ENCODE measurements at places on chromosomes 4 and X. TPM values are rescaled to one million over a fixed set of nuclear protein-coding genes. Genes with fewer than 3 reads are reported as not detected.
A peak's percentile ranks its signal among the peaks of the same experiment; 100 is the strongest.

DNA sequence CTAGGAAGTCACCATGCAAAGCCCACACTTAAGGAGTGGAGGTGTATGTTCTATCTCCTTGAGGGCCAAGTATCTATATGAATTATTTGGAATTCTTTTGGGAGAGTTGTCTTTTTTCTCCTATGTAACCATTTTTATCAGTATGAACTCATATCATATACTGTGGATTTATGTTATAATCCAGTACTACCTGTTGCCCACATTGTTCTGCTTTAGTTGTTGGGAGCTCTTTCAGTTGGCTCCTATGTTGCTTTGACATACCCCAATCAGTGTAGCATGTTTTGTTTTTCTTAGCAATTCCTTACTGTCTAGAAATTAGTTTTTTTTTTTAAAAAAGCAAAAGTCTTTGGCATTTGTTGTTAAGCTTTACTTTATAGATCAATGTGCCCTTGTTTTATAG, 13.0 kb downstream of the UCHL1 start:
- no peak overlapping the region for H3K4me3 ChIP-seq
- H3K27ac ChIP-seq = no peak overlapping the region
- H3K36me3 ChIP-seq = no peaks in the 10 kb centered on the region
- H3K27me3 ChIP-seq = no peaks in the 10 kb centered on the region
- H3K4me1 ChIP-seq = no peaks in the 10 kb centered on the region

DNA sequence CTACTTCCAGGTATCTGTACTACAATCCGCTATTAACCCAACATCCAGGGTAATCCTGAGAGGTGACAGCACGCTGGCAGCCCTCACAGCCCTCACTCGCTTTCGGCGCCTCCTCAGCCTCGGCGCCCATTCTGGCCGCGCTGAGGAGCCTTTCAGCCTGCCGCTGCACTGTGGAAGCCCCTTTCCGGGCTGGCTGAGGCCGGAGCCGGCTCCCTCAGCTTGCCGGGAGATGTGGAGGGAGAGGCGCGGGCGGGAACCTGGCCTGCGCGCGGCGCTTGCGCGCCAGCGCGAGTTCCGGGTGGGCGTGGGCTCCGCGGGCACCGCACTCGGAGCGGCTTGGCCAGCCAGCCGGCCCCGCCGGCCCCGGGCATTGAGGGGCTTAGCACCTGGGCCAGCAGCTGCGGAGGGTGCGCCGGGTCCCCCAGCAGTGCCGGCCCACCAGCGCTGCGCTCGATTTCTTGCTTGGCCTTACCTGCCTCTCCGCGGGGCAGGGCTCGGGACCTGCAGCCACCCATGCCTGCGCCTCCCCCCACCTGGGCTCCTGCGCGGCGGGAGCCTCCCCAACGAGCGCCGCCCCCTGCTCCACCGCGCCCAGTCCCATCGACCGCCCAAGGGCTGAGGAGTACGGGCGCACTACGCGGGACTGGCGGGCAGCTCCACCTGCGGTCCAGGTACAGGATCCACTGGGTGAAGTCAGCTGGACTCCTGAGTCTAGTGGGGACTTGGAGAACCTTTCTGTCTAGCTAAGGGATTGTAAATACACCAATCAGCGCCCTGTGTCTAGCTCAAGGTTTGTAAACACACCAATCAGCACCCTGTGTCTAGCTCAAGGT, 87.3 kb downstream of the PRSS12 start:
- no peaks in the 10 kb centered on the region for H3K36me3 ChIP-seq
- no peak overlapping the region for H3K27ac ChIP-seq
- no peaks in the 10 kb centered on the region for H3K27me3 ChIP-seq
- H3K4me1 ChIP-seq = no peaks in the 10 kb centered on the region

The MAGEC1 gene
- total RNA-seq = not detected

GRCh38 chrX:64187762-64188150, 17.8 kb downstream of the AMER1 start:
- no peaks in the 10 kb centered on the region for H3K4me1 ChIP-seq
- DNase-seq = no peak
- H3K27me3 ChIP-seq = no peaks in the 10 kb centered on the region
- no peak overlapping the region for H3K27ac ChIP-seq

The ADH1C gene
- 74.3 TPM for total RNA-seq

GRCh38 chrX:119755981-119756533, 2.3 kb upstream of the SOWAHD start:
- H3K36me3 ChIP-seq = no peaks in the 10 kb centered on the region
- H3K4me1 ChIP-seq = peaks cover 18% of the 10 kb centered on the region
- H3K27ac ChIP-seq = peak overlapping the region; percentile 23
- no peak overlapping the region for H3K4me3 ChIP-seq
- no peaks in the 10 kb centered on the region for H3K27me3 ChIP-seq
- no peak for DNase-seq

- H3K27me3 ChIP-seq = no peaks in the 10 kb centered on the region
- DNase-seq = no peak
- no peaks in the 10 kb centered on the region for H3K36me3 ChIP-seq
Measured at GRCh38 chrX:134362560-134363089, 97.3 kb upstream of the HPRT1 start.

DNA sequence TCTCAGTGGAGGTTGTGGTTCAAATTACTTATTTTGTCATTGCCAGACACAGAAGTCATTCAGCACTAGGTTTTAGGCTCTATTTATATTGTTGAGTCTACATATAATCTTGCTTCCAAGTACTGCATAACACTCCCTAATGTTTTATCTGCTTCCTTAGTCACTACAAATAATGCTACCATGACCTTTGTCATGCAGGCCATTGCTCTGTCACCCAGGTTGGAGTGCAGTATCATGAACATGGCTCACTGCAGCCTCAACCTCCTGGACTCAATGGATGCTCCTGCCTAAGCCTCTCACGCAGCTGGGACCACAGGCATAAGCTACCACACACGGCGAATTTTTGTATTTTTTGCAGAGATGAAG, 23.5 kb upstream of the PDZD4 start:
- H3K27me3 ChIP-seq = no peaks in the 10 kb centered on the region
- H3K4me3 ChIP-seq = no peak overlapping the region
- H3K36me3 ChIP-seq = no peaks in the 10 kb centered on the region
- no peak overlapping the region for H3K27ac ChIP-seq
- no peaks in the 10 kb centered on the region for H3K4me1 ChIP-seq

- no peak for DNase-seq
- no peak overlapping the region for H3K27ac ChIP-seq
- H3K4me3 ChIP-seq = no peak overlapping the region
Measured at GRCh38 chr4:144906181-144906925, 191.6 kb downstream of the ANAPC10 start.

- H3K4me1 ChIP-seq = peaks cover 23% of the 10 kb centered on the region
- no peaks in the 10 kb centered on the region for H3K27me3 ChIP-seq
- no peaks in the 10 kb centered on the region for H3K36me3 ChIP-seq
- no peak overlapping the region for H3K27ac ChIP-seq
Measured at GRCh38 chr4:68735106-68735505, 64.7 kb upstream of the UGT2B15 start.

- H3K4me1 ChIP-seq = no peaks in the 10 kb centered on the region
- DNase-seq = no peak
- H3K4me3 ChIP-seq = no peak overlapping the region
- no peak overlapping the region for H3K27ac ChIP-seq
Measured at GRCh38 chr4:141789716-141790115, 153.3 kb downstream of the IL15 start.

The ARHGAP4 gene
- total RNA-seq = 12.5 TPM

DNA sequence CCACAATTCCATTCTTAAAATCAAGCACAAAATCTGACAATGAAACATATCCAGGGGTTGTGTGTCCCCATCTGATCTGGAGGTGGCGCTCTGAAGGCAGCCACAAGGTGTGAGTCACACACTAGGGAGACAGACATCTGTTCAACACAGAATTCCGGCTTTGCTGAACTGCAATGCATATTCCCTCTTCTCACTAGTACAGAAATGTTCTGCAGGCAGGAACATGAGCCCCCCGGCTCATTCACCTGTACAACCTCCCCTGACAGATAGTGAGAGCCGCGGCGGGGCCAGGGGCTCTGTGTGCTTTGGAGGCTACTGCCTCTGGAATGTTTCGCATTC, 41.9 kb downstream of the WDR1 start:
- H3K4me3 ChIP-seq = no peak overlapping the region
- no peaks in the 10 kb centered on the region for H3K27me3 ChIP-seq
- no peaks in the 10 kb centered on the region for H3K4me1 ChIP-seq
- no peak overlapping the region for H3K27ac ChIP-seq
- no peak for DNase-seq

The ADH1A gene
- 493 TPM for total RNA-seq

GRCh38 chrX:30085571-30085970, 129.8 kb upstream of the MAGEB2 start:
- H3K27ac ChIP-seq = no peak overlapping the region
- no peaks in the 10 kb centered on the region for H3K4me1 ChIP-seq
- no peak for DNase-seq
- no peaks in the 10 kb centered on the region for H3K36me3 ChIP-seq
- H3K4me3 ChIP-seq = no peak overlapping the region

The ATOH1 gene
- total RNA-seq = not detected

The FAM156B gene
- 8.8 TPM for total RNA-seq

DNA sequence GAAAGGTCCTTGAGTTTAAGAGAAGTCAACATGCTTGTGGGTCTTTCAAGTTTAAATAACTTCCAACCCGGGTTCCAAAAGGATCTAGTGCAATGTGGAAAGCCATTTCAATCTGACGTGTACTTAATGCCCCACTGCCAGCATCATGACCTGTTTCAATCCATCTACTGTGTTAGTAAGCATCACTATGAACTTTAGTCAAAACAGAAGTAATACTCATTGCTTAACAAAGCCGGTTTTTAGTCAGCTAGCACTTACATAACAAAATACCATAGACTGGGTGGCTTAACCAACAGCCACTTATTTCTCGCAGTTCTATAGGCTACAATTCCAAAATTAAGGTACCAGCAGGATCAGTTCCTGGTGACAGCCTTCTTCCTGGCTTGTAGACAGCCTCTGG, 677.5 kb downstream of the DMD start:
- H3K4me3 ChIP-seq = no peak overlapping the region
- DNase-seq = no peak
- no peaks in the 10 kb centered on the region for H3K4me1 ChIP-seq

DNA sequence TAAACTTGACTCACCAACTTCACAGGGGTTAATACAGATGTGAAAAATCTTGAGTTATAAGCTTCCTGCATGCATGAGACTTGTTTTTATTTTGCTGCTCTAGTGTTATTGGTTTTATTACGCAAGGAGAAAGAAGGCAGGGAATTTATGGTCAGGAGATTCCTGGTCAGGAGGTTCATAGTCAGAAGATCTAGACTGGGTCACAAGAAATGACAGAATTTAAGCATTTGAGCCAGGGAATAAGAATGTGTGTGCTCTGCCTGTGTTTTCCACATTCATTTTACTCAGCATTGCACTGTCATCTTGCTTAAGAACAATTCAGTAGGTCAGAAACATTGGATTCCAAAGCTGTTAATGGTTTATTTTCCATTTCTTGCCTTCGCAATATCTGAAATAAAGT, 2522.1 kb downstream of the ARAP2 start:
- no peaks in the 10 kb centered on the region for H3K36me3 ChIP-seq
- DNase-seq = no peak
- H3K4me3 ChIP-seq = no peak overlapping the region

The USP17L28 gene
- not detected for total RNA-seq

The PPEF2 gene
- total RNA-seq = not detected

GRCh38 chr4:25908491-25908901, 5.5 kb upstream of the SMIM20 start:
- H3K27ac ChIP-seq = no peak overlapping the region
- no peak overlapping the region for H3K4me3 ChIP-seq
- no peaks in the 10 kb centered on the region for H3K36me3 ChIP-seq
- no peaks in the 10 kb centered on the region for H3K27me3 ChIP-seq
- H3K4me1 ChIP-seq = no peaks in the 10 kb centered on the region
- no peak for DNase-seq

DNA sequence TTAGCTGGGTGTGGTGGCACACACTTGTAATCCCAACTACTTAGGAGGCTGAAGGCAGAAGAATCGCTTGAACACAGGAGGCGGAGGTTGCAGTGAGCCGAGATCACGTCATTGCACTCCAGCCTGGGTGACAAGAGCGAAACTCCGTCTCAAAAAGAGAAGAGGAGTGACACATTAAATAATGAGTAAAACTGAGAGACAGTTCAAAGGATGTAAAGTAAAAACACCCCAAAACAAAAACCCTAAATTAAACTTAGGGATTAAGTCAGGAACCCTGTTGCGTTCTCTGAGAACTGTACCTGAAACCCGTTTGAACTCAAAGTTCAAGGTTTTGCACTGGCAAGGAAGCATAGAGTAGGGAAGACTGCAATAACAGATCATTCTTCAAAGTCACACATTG, 141.7 kb downstream of the BRWD3 start:
- H3K27ac ChIP-seq = no peak overlapping the region
- no peaks in the 10 kb centered on the region for H3K36me3 ChIP-seq
- no peak overlapping the region for H3K4me3 ChIP-seq
- H3K27me3 ChIP-seq = no peaks in the 10 kb centered on the region
- DNase-seq = no peak

DNA sequence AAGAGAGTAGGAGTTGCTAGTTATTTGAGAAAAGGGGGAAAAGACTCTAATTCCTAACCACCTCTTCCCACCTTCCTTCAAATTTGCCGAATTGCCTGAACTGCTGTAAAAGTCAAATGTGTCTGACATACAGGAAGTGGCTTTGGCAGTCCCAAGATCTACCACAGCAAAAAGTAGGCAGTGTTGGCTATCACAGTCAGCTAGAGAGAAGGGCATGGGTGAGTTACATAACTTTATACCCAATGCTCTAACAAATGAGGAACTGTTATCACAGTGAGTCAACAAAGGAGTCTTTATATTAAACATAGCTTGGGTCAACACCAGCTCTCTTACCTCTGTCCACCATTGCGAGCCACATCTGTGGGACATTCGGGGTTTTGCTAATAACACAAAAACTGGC, 2.4 kb upstream of the MBNL3 start:
- H3K36me3 ChIP-seq = no peaks in the 10 kb centered on the region
- no peaks in the 10 kb centered on the region for H3K27me3 ChIP-seq
- DNase-seq = no peak
- no peak overlapping the region for H3K4me3 ChIP-seq
- H3K4me1 ChIP-seq = peaks cover 2% of the 10 kb centered on the region
- H3K27ac ChIP-seq = no peak overlapping the region

GRCh38 chr4:2811830-2812611, 19.1 kb downstream of the SH3BP2 start:
- peak overlapping the region; percentile 72 for H3K27ac ChIP-seq
- H3K4me3 ChIP-seq = no peak overlapping the region
- DNase-seq = no peak
- peaks cover 43% of the 10 kb centered on the region for H3K4me1 ChIP-seq

DNA sequence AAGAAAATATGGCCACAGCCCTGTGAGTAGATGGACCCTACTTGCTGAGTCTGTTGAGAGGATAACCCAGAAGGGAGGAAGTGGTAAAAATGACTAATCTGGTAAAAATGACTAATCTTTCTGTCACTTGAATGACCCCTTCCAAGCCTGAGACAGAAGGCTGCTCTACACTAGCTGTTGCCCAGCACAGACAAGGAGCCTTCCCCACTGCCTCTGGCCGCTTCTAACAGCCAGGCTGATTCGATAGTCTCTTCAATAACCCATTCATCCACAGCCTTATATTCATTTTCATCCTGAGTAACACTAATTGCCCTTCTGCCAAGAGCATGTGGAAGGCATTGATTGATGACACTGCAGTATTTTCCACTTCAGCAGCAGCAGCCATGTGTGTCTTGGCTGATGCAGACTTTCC, 18.4 kb downstream of the MAGEB17 start:
- peaks cover 4% of the 10 kb centered on the region for H3K4me1 ChIP-seq
- H3K4me3 ChIP-seq = no peak overlapping the region
- H3K27me3 ChIP-seq = no peaks in the 10 kb centered on the region

The NDST3 gene
- 2.1 TPM for total RNA-seq

- no peak for DNase-seq
- no peaks in the 10 kb centered on the region for H3K4me1 ChIP-seq
- no peak overlapping the region for H3K27ac ChIP-seq
- H3K36me3 ChIP-seq = no peaks in the 10 kb centered on the region
- H3K4me3 ChIP-seq = no peak overlapping the region
Measured at GRCh38 chr4:158121161-158121579, 51.7 kb downstream of the GASK1B start.
